Uterine smooth muscle cell (primary cell): ENCODE measurements at places on chromosomes 5 and 9. TPM values are rescaled to one million over a fixed set of nuclear protein-coding genes. Genes with fewer than 3 reads are reported as not detected.

Gene PRDM9
- not detected in 2 replicates for total RNA-seq

Gene MARCHF3
- total RNA-seq, result 10.7 and 11.2 TPM in 2 replicates

Gene GPR151
- not detected in 2 replicates for total RNA-seq

Gene PCDHGA4
- total RNA-seq, result 2.2 and 5.2 TPM in 2 replicates

Gene DAPK1
- 0.37 and 0.44 TPM in 2 replicates for total RNA-seq

Gene EPB41L4A
- 0.75 and 1.00 TPM in 2 replicates for total RNA-seq
